ENCODE measurements at places on chromosomes 2 and 18.

DNA sequence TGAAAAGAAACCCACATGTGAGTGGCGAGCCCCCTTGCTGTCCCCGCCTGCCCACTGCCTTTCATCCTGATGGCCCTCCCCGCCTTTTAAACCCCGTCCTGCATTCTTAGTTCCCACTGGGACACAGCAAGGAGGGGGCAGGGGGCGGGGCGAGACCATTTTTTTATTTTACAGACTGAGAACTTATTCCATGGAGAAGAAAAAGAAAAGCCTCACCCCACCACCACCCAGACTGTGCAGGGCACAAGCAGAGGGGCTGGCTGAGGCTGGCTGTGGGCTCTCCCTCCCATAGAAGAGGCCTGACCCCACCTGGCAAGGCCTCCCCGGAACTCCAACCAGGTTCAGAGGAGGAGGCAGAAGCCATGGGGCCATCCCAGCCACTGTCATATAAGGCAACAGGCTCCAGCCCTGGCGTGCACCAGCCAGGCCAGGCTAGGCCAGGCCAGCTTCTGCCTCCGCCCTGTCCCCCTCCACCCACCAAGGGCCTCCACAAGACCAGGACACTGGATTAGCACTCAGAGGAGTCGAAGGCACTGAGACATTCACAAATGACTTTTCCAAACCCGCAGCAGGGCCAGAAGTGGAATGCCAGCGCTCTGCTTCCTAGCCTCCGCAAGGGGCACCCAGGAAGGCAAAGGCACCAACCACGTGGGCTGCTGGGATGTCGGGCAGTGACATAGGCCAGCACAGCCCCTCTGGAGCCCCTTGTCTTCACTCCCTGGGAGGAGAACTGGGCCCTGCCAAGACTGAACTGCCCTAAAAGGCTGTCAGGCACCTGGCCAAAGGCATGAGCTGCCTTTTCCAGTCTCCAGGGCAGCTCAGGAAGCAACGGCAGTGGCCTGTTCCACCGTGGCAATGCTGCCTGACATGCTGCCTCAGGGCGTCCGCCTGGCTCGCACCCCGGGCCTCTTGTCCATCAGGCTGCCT is 37.5 kb upstream of the SEMA4C start:
- peak; percentile 82 for DNase-seq

DNA sequence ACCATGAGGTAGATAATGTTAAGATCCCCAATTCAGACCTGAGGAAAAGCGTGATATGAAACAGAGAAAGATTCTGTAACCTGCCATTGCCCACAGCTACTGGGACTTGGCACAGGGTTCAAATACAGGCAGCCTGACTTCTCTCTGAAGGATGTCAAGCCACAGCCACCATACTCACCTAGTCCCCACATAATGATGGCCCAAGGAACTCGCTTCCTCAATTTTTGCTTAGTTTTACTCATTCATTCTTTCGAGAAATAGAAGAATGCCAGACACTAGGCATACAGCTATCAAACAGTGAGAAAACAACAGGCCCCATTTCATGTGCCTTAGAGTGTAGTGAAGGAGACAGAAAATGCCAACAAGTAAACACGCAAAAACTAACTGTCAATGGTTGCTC is 980 bp upstream of the SULT1C4 start:
- DNase-seq, result no peak

DNA sequence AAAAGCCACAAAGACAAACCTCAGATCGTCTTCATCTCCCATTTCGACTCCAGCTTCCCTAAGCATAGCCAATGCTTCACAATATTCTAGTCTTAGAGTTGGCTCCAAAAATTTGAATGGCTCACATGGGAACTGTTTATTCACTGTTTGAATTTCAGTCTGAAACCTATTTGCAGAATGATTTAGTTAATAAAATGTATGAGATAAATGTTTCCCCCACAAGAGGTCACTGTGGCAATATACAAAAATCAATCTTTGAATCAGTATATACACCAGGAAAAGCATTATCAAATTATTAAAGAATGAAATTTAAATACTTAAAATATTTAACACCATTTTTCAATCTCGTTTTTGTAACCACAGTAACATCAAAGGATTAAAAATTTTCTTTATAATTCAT is 40.0 kb upstream of the MCM6 start:
- DNase-seq, result peak; percentile 26

GRCh38 chr2:156864325-156864724 is 393.2 kb upstream of the GALNT5 start:
- no peak for DNase-seq

- DNase-seq, result no peak
Observed at GRCh38 chr18:68355637-68356036, 359.3 kb downstream of the TMX3 start.
